ENCODE measurements at places on chromosomes 1 and 21.

DNA sequence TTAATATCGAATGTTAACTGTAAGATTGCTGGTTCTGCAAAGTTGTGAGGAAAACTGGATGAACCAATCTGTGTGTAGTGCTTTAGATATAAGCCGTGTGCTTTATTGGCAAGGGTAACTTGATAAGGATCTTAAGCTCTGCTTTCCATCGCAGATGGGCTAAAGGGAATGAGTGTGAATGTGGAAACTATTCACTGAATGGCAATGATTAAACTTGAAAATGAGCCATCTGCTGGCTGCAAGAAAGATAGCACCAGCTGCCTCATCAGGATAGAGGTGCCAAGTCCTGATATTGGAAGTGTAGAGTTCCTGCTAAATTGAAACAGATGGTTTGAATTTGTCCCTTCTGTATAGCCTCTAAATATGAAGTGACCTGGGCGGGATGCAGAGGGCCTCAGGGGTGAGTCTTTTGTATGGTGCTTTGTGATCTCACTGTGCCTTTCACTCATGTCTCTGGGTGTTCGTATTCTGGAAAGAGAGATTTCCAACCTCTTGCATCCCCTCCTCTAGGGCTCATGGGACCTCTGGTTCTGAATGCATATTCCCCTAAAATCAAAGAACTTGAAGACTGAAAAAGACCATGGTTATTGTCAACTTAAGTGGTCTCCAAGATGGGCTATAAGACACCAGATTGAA lies 9.2 kb downstream of the FCRL3 start:
- DNase-seq, result peak; percentile 23
- no peak overlapping the region for H3K27ac ChIP-seq
- no peaks in the 10 kb centered on the region for H3K27me3 ChIP-seq
- H3K4me3 ChIP-seq, result no peak overlapping the region
- no peaks in the 10 kb centered on the region for H3K36me3 ChIP-seq
- H3K4me1 ChIP-seq, result no peaks in the 10 kb centered on the region

- H3K27me3 ChIP-seq, result no peaks in the 10 kb centered on the region
- no peak for DNase-seq
- H3K4me1 ChIP-seq, result peaks cover 31% of the 10 kb centered on the region
- peak overlapping the region; percentile 99 for H3K27ac ChIP-seq
Measured at GRCh38 chr1:178607718-178608408, 95.0 kb downstream of the TEX35 start.

- no peak overlapping the region for H3K4me3 ChIP-seq
- H3K27ac ChIP-seq, result peak overlapping the region; percentile 87
- H3K4me1 ChIP-seq, result peaks cover 22% of the 10 kb centered on the region
- DNase-seq, result no peak
- H3K36me3 ChIP-seq, result no peaks in the 10 kb centered on the region
Measured at GRCh38 chr1:14517841-14518180, 80.7 kb upstream of the KAZN start.

- peak; percentile 47 for DNase-seq
- H3K4me1 ChIP-seq, result 0 out of 2 replicates have a peak, but pooled peaks cover 1% of the 10 kb centered on the region
- no peaks in the 10 kb centered on the region for H3K27me3 ChIP-seq
- H3K27ac ChIP-seq, result no peak overlapping the region
Measured at GRCh38 chr21:35095859-35096291, 46.8 kb upstream of the RUNX1 start.

DNA sequence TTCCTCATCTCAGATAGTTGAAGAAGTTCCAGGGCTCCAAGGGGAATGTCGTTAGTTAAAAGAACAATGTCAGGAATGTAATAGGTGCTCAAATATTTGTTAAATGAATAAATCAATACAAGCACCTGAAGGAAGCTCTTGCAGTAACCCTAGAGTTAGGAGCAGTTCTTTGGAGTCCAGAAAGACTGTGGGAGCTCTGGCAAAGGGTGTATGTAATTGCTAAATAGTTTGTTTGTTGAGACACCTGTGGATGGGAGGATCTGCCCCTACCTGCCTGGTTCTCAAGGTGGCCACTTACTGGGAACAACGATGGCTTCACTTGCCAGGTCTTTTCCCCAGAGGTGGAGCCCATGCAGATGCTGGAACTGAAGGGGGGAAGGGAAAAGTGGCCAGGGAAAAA lies 27.5 kb upstream of the JUN start:
- H3K36me3 ChIP-seq, result no peaks in the 10 kb centered on the region
- H3K27ac ChIP-seq, result no peak overlapping the region
- H3K4me1 ChIP-seq, result peaks cover 11% of the 10 kb centered on the region

- H3K27me3 ChIP-seq, result no peaks in the 10 kb centered on the region
- no peaks in the 10 kb centered on the region for H3K36me3 ChIP-seq
- H3K4me3 ChIP-seq, result no peak overlapping the region
- no peak overlapping the region for H3K27ac ChIP-seq
- DNase-seq, result no peak
Measured at GRCh38 chr1:42002220-42002619, 83.5 kb upstream of the HIVEP3 start.

- peaks cover 2% of the 10 kb centered on the region for H3K4me1 ChIP-seq
- no peak overlapping the region for H3K4me3 ChIP-seq
- DNase-seq, result peak; percentile 87
- peaks cover 29% of the 10 kb centered on the region for H3K36me3 ChIP-seq
- H3K27ac ChIP-seq, result peak overlapping the region; percentile 23
- no peaks in the 10 kb centered on the region for H3K27me3 ChIP-seq
Measured at GRCh38 chr1:201850053-201850397, 21.1 kb downstream of the IPO9 start.

DNA sequence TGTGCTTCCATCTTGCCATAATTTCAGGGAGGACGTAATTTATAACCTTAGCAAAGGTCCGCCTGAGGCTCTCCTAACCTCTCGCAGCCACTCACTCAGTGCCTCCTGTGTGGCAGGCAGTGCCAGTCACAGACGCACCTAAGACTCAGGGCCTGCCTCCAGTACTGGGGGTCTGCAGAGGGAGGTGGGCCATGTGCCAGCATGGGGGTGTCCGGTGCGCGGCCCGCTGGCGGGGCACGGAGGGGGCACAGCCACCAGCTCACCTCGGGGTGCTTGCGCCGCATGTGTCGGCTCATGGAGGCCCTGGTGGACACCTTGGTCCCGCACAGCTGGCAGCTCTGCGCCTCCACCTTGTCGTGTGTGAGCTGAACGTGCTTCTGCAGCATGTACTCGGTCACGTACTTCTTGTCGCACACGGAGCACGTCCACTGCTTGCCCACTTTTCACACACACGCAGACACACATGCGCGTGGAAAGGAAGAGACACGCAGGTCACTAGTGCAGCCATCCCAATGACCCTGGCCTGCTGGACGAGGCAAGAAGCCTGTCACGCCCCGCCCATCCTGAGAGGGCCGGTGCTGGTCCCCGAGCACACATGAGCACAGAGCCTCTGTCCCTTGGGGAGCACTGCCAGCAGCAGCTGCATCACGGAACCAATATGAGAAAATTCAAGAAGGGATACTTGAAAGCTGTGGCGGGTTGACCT lies 43.2 kb upstream of the RIPK4 start:
- H3K4me3 ChIP-seq, result no peak overlapping the region
- no peak overlapping the region for H3K27ac ChIP-seq
- H3K4me1 ChIP-seq, result no peaks in the 10 kb centered on the region
- DNase-seq, result no peak

DNA sequence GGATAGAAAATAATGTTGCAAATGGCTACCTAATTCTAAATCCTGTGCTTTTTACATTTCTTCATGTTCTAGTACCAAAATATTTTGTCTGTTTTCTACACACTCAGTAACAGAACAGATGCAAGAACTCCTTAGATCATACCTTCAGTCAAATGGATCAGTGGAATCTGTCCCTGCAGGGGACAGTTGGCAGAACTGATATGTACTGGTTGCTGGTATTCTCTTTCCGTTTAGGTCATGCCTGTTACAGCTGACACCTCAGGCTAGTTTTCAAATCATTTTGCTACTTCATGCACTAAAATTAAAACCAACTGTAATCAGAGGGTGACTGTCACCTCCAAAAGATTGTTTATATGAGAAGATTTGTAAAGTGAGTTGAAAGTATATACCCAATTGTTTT lies 109.2 kb downstream of the TNNI3K start:
- no peak overlapping the region for H3K27ac ChIP-seq
- DNase-seq, result no peak
- H3K4me1 ChIP-seq, result peaks cover 2% of the 10 kb centered on the region
- H3K4me3 ChIP-seq, result no peak overlapping the region
- no peaks in the 10 kb centered on the region for H3K36me3 ChIP-seq
- no peaks in the 10 kb centered on the region for H3K27me3 ChIP-seq

DNA sequence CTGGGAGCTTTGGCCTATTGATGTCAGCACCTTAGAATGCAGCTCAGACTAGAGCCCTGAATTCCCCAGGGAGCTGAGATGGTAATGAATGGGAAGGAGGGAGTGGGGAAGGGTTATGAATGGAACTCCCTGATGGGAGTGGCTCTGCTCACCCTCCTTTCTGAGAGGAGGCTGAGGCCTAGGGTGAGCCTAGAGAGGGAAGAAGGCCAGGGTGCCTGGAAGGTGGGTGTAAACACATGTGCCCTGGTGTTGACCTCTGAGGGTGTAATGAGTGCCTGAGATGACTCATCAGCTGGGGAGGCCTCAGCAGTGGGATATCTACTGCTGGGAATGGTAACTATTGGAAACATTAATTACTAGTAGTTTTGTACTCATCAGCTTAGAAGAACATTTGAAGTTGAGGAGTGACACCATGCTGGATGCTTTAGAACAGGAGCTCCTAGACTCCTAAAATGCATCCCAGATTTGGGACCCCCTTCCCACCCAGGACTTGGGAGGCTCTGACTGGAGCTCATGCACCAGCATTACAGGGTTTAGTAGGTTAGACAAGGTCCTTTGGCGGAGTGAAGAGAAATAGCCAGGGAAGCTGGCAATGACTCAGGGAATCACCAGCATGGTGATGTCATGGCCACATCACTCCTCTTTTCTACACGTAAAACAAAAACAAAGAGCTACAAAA lies 16.0 kb upstream of the PIGV start:
- H3K27ac ChIP-seq, result peak overlapping the region; percentile 96
- DNase-seq, result peak; percentile 99

- H3K27me3 ChIP-seq, result no peaks in the 10 kb centered on the region
- no peak overlapping the region for H3K4me3 ChIP-seq
- no peak for DNase-seq
- H3K36me3 ChIP-seq, result no peaks in the 10 kb centered on the region
- H3K4me1 ChIP-seq, result peaks cover 27% of the 10 kb centered on the region
Measured at GRCh38 chr21:45047257-45047656, 27.1 kb upstream of the ADARB1 start.

- H3K36me3 ChIP-seq, result no peaks in the 10 kb centered on the region
- H3K4me1 ChIP-seq, result peaks cover 1% of the 10 kb centered on the region
- H3K27ac ChIP-seq, result no peak overlapping the region
- H3K4me3 ChIP-seq, result no peak overlapping the region
- peak; percentile 26 for DNase-seq
- no peaks in the 10 kb centered on the region for H3K27me3 ChIP-seq
Measured at GRCh38 chr1:240621249-240621648, 9.3 kb upstream of the GREM2 start.

- H3K27me3 ChIP-seq, result no peaks in the 10 kb centered on the region
- H3K36me3 ChIP-seq, result no peaks in the 10 kb centered on the region
- peaks cover 6% of the 10 kb centered on the region for H3K4me1 ChIP-seq
Measured at GRCh38 chr1:222926566-222926965, 111.7 kb downstream of the DISP1 start.

- H3K36me3 ChIP-seq, result peaks cover 7% of the 10 kb centered on the region
- peaks cover 4% of the 10 kb centered on the region for H3K4me1 ChIP-seq
- peak overlapping the region; percentile 24 for H3K4me3 ChIP-seq
- no peak overlapping the region for H3K27ac ChIP-seq
- peak; percentile 76 for DNase-seq
- H3K27me3 ChIP-seq, result no peaks in the 10 kb centered on the region
Measured at GRCh38 chr1:224430511-224431113, 4.0 kb downstream of the WDR26 start.

- H3K4me3 ChIP-seq, result no peak overlapping the region
- H3K27ac ChIP-seq, result peak overlapping the region; percentile 17
- peak; percentile 85 for DNase-seq
- no peaks in the 10 kb centered on the region for H3K27me3 ChIP-seq
- H3K36me3 ChIP-seq, result no peaks in the 10 kb centered on the region
Measured at GRCh38 chr1:240310226-240310925, 218.7 kb downstream of the FMN2 start.

DNA sequence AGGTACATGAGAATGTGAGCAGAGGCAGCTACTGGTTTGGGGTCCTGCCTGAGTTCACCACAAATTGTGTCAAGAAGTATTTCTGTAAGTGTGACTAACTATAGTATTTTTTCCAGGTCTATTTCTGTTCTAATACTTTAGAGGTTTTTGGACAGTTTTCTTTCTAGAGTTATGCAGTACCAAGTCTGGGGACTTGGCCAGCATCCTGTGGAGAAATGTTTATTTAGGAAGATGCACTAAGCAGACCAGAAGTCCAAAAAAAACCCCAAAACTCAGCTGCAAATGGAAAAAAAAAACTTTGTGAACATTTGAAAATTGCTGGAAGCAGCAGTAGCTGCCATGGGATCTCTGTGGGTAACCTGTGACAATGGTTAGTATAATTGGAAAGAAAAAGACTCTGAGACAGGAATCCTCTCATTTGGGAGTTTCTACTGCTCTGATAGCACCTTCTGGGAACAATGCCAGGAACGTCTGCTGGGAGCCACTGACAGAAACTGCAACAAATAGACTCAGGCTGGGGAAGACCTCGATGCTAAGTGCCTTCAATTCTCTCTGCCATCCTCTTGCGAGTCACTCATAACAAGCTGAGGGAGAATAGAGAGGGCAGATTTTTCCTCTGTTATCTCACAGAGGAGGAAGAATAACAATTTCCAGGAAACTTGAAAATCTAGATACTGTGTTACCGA lies 37.6 kb downstream of the OR10R2 start:
- H3K4me3 ChIP-seq, result no peak overlapping the region
- H3K36me3 ChIP-seq, result no peaks in the 10 kb centered on the region
- no peaks in the 10 kb centered on the region for H3K27me3 ChIP-seq
- H3K27ac ChIP-seq, result no peak overlapping the region

GRCh38 chr21:16438761-16439160 lies 709.0 kb downstream of the USP25 start:
- no peak for DNase-seq
- no peak overlapping the region for H3K4me3 ChIP-seq
- no peak overlapping the region for H3K27ac ChIP-seq
- H3K4me1 ChIP-seq, result no peaks in the 10 kb centered on the region
- no peaks in the 10 kb centered on the region for H3K27me3 ChIP-seq
- no peaks in the 10 kb centered on the region for H3K36me3 ChIP-seq
